Fibroblast of lung (primary cell): ENCODE measurements at places on chromosomes 2 and 18. TPM values are rescaled to one million over a fixed set of nuclear protein-coding genes. Genes with fewer than 3 reads are reported as not detected.

The CD28 gene
- total RNA-seq, result not detected in 2 replicates

The DTNA gene
- 28.2 and 38.8 TPM in 2 replicates for total RNA-seq

The CPO gene
- under 0.01 TPM in 1 of 2 replicates, not detected in the other for total RNA-seq

The CYP1B1 gene
- 94.1 and 97.3 TPM in 2 replicates for total RNA-seq

The VWC2L gene
- total RNA-seq, result not detected in 2 replicates

The MYL12A gene
- 499 and 826 TPM in 2 replicates for total RNA-seq

The LCT gene
- under 0.01 TPM in 2 replicates for total RNA-seq

The CKAP2L gene
- total RNA-seq, result 0.26 and 3.0 TPM in 2 replicates

The SP100 gene
- total RNA-seq, result 93.0 and 120 TPM in 2 replicates

The ORC4 gene
- 21.1 and 24.3 TPM in 2 replicates for total RNA-seq

The ASB18 gene
- not detected in 2 replicates for total RNA-seq

The PIEZO2 gene
- total RNA-seq, result 6.6 and 32.9 TPM in 2 replicates

The ZNF385B gene
- under 0.01 TPM in 1 of 2 replicates, not detected in the other for total RNA-seq

The UCN gene
- 1.2 and 1.3 TPM in 2 replicates for total RNA-seq

The CTAGE1 gene
- under 0.01 TPM in 1 of 2 replicates, not detected in the other for total RNA-seq

The SKA1 gene
- total RNA-seq, result 1.0 and 4.6 TPM in 2 replicates

The ZDBF2 gene
- 11.6 TPM in 2 replicates for total RNA-seq

The FTCDNL1 gene
- total RNA-seq, result 2.3 and 3.6 TPM in 2 replicates

The SEC11C gene
- 14.4 and 16.3 TPM in 2 replicates for total RNA-seq
